GM06990 (cell line): ENCODE measurements at places on chromosomes 5 and 9.

DNA sequence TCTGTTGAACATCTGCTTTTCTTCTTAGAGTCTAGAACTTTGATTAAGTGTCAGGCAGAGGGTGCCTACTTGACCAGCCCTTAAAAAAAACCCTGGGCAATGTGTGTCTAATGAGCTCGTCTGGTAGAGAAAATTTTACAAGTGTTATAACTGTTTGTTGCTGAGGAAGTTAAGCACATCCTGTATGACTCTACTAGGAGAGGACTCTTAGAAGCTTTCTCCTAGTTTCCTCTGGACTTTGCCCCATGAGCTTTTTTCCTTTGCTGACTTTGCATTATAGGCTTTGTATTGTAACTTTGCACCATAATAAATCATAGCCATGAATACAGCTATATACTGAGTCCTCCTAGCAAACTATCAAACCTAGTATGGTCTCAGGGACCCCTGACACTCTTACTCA is 39.4 kb downstream of the GNG10 start:
- DNase-seq: no peak

DNA sequence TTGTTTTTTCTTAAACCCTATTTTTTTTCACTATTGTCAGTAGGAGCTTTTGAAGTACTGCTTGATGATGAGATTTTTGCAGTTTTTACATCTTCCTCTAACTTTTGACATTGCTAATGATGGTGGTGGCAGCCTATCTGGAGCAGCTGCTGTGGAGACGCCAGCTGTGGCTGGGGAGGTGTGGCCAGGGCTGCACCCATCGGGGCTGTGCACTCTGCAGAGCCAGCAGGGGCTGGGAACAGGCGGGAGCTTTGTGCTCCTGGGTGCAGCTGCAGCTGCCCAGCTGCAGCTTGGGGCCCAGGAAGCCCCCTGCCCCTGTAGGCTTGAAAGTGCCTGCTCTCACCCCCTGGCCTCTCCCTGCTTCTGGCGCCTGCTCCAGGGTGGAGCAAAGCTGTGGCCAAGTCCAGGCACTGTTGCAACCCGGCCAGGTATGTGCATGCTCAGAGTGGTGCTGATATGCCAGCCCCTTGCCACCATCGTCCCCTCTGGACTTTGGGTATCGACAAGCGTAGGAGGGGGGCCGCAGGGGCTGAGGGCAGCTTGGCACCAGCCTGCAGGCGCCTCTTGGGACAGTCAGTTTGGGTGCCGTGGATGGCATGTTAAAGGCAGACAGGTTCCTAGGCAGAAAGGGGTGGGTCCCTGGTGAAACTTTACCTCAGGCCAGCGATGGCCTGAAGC is 39.2 kb downstream of the FER start:
- no peak for DNase-seq

- no peak for DNase-seq
Measured at GRCh38 chr9:130336885-130337284, 71.3 kb downstream of the HMCN2 start.

DNA sequence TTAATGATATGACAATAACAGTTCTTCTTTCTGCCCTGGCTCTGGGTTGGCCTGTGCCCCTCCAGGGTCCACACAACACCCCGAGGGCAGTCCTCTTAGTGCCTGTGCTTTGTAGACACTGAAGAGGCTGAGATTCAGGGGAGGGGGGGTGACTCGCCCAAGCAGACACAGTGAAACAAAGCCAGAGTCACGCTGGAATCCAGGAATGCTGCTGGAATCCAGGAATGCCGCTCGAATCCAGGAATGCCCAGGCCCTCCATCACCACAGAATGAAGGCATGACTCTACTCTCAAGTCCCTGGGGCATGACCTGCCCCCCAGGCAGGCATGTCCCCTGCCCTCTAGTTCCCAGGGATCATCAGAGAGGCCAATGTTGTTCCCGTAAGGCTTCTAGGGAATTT is 73.1 kb downstream of the LRSAM1 start:
- no peak for DNase-seq

DNA sequence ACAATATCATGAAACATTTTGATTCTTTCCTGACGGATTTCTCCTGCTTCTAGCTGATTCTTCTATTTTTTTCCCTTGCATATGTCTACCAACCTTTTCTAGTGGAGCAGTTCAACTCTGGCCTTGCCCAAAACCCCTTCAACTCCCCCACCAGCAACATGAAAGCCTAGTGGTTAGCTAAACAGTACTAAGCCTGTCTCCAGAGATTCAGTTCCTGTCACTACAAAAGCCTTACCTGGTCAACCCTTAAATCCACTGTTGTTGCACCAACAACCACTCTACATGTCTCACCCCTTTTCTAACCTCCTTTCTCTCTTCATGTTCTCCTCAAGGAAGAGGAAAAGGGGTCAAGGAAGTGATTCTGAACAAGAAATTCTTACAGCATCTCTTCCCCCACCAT is 74.8 kb upstream of the PIK3R1 start:
- no peak for DNase-seq

- DNase-seq: no peak
Measured at GRCh38 chr5:179840766-179841165, 17.9 kb downstream of the MRNIP start.

DNA sequence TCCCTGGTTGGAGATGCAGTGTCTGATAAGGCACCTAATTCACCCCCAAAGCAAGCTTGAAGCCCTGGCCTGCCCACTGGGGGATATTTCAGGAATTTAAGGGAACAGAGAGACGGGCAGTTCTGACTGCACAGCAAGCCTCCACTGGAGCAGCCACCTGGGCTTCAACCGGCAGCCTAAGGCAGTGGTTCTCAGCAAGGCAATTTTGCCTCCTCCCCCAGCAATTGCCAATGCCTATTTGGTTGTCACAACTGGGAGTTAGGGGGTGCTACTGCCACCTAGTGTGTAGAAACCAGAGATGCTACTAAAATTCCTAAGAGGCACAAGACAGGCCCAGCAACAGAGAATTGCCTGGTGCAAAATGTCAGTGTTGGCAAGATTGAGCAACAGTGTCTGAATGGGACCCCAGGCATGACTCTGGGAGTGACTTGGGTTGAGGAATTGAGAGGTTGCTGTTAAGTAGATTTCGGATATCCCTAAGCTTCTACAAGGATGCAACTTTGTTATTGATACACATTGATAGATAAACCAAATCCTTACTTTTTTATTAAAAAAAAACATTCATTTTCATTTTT is 58.7 kb upstream of the CTSL start:
- DNase-seq: no peak

DNA sequence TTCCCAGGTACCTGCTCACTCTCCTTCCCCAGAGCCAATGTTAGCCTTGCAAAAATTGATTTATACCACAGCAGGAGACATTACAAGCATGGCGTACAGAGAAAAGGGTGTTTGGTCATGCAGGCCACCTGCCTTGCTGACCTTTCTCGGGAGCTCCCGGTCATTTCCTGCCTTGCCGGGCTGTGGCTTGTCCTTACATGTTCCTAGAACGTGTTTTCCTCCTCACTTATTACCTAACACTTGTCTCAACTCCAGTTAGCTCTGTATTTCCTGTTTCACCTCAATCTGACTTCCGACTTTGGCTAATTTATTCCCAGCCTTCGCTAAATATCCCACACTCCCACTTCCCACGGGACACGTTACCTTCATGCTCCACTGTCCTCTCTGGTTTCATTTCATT is 282.5 kb downstream of the ICE1 start:
- DNase-seq: no peak

DNA sequence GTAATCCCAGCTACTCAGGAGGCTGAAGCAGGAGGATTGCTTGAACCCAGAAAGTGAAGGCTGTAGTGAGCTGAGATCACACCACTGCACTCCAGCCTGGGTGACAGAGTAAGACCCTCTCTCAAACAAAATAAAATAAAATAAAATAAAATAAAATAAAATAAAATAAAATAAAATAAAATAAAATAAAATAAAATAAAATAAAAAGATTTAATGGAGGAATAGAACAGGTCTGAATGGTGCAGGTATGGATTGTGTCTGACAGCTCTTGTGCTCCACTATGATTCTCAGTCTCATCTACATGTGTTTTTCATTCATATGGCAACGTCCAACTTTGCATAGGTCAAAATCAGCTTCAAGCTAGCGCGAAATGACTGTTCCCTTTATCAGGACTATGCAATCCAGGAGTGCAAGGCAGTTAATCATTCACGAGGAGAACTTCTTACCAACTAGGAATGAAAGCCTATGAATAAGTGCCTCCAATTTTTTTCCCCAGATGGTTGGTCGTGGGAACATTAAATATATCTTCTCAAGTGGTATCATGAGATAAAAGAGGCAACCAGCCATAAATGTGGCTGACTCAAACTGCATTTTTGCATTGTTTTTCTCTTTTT is 1392.3 kb upstream of the CDH9 start:
- DNase-seq: no peak

- no peak for DNase-seq
Measured at GRCh38 chr5:63141591-63141990, 563.0 kb downstream of the LRRC70 start.

DNA sequence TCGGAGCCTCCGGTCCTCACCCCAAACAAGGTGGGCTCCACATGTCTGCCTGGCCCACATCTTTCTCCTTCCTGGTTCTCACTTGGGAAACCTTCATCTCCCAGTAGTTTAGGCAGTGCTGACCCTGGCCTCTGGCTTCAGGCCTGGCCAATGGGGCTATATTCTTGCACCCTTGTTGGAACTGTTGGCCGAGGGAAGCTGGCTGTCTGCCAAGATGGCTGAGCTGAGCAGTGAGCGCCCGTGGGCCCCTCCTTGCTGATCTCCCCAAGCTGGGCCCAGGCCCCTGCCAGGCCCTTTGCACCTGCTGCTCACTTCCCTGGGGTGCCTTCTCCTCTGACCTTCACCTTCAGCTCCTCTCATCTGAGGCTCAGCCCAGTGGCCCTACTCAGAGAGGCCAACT is 31.3 kb downstream of the TSPAN17 start:
- DNase-seq: no peak

- peak; percentile 1 for DNase-seq
Measured at GRCh38 chr5:91225848-91226686, 157.1 kb downstream of the ARRDC3 start.

- no peak for DNase-seq
Measured at GRCh38 chr9:18706648-18707047, 232.7 kb downstream of the ADAMTSL1 start.

DNA sequence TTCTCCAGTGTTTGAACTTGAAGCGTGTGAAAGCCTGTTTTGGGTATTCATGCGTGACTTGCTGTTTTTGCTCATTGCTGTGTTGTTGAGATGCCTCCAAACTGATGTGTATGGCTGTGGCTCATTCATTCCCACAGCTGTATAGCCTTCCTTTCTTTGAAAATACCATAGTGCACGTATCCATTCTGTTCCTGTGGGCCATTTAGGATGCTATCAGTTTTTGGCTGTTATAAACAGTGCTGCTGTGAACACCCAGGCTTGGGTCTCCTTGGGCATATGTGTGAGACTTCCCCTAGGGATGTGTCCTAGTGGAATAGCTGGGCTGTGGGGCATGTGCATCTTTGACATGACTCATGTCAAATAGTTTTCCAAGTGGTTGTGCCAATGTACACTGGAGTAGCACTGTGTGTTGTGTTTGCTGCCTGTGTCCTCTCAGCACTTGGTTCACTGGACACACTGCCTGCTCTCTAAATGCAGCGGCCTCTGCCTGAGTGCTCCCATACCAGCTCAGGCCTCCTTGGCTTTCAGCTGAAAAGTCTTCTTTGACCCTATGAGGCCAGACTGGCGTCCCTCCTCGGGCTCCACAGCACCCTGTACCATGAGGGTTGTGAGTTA is 102.6 kb upstream of the TBC1D2 start:
- no peak for DNase-seq

GRCh38 chr5:42905827-42906226 is 94.1 kb upstream of the SELENOP start:
- DNase-seq: no peak

DNA sequence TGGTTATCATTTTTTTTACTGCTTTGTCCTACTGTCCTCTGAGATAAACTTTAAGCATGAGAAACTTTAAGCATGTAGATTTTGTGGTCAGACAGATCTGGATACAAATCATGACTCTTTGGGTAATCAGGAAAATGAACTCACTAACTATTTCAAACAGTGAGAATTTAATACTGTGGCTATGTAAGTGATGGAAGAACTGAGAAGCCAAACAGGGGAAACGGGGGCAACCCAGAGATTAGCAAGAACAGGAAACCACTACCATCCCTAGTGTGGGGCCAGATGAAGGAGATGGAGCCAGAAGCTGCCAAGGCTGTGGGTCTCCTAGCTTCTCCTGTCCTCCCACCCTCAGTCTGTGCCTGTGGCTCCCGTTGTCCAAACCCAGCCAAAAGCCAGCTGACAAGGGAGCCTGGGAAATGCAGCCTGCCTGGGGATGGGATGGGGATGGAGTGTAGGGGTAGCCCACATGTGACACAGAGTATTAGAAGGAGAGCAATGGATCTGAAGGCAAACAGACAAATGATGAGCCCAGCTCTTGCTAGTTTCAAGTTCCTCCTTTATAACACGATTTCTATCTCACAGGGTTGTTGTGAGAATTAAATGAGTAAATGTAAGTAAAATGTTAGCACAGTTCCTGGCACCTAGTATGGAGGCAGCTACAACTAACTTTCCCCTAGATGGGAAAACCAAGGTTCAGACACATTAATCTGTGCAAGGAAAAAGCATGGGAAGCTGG is 27.7 kb upstream of the CDC23 start:
- peak; percentile 11 for DNase-seq

DNA sequence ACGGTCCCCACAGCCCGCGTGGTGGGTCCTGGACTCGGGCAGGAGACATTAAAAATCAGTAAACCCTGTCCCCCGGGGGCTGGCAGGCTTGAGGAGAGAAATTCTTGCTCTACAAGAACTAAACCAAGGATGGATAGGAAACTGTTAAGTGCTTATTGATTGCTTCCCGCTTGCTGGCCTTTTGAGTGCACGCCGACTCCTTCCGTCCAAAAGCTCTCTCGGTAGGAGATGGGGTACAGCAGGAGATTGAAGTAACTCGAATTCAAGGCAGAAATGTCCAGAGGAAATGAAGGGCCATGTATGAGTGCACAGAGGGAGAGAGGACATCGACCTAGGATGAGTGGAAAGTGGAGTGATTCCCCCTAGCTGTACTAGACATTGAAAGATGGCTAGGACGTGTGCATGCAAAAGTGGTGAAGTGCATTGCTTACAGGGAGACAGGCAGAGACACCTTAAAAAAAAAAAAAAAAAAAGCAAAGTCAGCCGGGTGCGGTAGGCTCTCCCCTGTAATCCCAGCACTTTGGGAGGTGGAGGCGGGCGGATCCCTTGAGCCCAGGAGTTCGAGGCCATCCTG is 923 bp downstream of the RECK start:
- no peak for DNase-seq

GRCh38 chr5:57953792-57954191 is 471.2 kb upstream of the ACTBL2 start:
- no peak for DNase-seq

DNA sequence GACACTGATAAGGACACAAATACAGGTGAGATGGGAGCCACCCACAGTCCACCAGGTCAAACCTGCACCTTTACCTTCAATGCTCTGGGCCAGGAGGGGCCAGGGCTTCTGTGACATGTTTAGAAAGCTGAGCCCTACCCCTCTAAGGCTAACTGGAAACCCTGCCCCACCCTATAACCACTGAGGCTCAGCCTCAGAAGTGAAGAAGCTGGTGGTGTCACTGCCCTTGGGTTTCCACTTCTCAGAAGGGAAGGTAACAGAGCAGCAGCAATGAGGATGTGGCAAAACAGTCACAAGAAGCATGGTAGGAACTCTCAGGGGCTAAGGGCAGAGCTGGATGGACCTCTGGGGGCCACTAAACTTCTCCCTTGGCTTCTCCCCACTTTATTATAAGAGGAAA is 6.0 kb downstream of the PDGFRB start:
- DNase-seq: no peak
